Cerebellum (tissue), 4 donors: ENCODE measurements at places on chromosomes 2 and 18.

- DNase-seq: no peak
Observed at GRCh38 chr18:59359576-59359952, 499 bp upstream of the LMAN1 start.

DNA sequence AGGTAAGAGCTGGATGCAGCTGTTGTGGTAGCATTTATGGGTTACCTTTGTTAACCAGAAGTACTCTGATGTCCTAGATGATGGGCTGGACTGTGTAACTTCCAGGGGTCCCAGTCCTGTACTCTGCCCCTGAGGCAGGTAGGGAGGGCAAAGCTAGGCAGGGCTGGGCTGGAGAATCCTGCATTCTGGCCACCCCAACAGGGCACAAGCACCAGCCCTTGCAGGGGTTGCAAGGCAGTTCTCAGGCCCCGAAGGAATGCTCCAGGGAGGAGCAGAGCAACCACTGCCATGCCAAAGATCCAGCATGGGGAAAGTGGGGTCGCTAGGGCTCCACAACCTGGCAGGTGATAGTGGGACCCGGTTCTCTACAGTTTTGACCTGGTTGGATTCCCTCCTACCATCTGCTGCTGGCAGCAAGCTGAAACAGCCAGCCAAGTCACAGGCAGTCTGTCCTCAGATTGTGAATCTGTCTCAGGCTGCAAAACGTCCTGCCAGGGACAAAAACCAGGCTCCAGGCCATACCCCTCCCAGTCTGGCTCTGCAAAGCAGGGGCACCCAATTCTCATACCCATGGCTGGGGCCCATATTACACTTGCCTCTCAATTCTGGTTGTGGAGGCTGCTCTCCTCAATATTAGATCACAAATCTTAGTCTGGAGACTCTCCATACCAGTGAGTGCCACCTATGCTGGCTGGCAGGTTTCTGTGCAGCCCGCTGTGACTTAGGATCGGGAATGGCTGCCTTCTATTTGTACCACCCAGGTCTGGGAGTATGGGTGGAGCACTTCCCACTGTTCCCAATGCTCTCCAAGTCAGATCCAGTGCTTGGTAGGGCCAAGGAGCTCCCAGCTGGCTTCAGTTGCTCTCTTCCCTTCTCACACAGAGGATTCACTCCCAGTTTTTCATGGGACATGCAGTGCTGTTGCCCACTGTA, 61.1 kb downstream of the SMCHD1 start:
- DNase-seq: peak; percentile 68

DNA sequence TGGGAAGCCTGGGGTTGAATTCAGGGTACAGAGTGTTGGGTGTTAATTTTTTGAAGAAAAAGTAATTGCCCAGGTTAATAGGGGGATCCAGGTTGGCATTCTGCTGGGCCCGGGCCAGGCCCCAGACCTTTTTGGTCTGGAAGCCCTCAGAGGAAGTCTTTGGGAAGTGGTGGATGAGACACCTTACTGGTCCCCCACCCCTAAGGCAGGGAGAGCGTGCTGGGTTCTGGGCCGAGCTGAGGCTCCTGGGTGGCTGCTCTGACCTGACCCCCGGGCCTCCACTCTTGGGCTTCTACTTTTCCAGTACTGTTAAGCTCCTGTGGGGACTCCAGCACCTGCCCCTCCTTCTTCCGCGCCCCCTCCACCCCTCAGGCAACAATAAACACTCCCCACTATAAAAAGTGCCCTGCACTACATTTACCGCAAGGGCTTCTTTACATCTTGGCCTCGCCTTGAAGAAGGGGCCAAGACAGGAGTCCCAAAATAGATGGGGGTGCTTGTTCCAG, 753 bp upstream of the HOXD3 start:
- no peak for DNase-seq

DNA sequence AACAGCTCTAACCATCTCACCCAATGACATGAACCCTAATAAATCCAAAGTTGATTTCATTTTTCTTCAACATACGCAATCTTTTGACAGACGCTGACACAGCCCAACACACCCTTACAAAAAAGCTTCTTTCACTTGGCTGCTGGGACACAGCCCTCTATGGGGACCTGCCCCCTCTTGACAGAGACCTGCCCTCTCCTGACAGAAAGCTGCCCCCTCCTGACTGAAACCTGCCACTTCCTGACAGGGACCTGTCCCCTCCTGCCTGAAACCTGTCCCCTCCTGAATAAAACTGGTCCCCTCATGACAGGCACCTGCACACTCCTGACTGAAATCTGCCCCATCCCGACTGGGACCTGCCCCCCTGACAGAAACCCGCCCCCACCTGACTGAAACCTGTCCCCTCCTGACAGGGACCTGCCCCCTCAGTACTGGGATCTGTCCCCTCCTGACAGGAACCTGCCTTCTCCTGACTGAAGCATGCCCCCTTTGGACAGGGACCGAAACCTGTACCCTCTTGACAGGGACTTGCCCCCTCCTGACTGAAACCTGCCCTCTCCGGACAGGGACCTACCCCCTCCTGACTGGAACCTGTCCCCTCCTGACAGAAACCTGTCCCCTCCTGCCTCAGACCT, 87.9 kb downstream of the PXDN start:
- no peak for DNase-seq

GRCh38 chr2:51613-52012, 5.3 kb upstream of the FAM110C start:
- DNase-seq: no peak

- DNase-seq: no peak
Observed at GRCh38 chr18:21916594-21916993, 176.0 kb downstream of the MIB1 start.

- no peak for DNase-seq
Observed at GRCh38 chr2:118123561-118124232, 35.4 kb downstream of the INSIG2 start.

DNA sequence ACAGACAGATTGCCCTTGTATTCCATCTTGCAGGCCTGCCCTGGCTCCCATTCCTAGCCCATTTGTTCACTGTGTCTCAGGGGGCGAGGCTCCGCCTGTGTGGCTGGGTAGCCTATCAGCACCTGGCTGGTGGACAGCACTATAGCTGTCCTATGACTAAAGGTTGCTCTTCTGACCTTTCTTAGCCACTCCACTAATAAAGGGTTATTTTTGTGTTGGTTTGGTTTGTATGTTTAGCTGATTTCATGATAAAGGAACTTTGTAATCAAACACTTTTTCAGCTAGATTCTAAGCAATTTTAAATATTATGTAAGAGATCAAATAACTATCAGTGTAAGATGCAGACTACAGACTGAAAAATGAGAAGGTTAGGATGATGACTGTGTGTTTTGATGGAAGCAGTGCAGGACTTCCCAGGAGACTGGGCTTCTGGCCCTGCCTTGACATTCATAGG, 72.2 kb downstream of the CRIM1 start:
- no peak for DNase-seq

GRCh38 chr2:239959059-239959971, 65.8 kb downstream of the NDUFA10 start:
- no peak for DNase-seq

- no peak for DNase-seq
Observed at GRCh38 chr2:132859590-132859989, 189.6 kb upstream of the LYPD1 start.

- no peak for DNase-seq
Observed at GRCh38 chr2:219261024-219261855, 7.5 kb upstream of the TUBA4A start.

GRCh38 chr2:30266051-30266621, 34.8 kb downstream of the LBH start:
- DNase-seq: no peak

- DNase-seq: no peak
Observed at GRCh38 chr2:104698276-104698675, 155.6 kb upstream of the POU3F3 start.

- no peak for DNase-seq
Observed at GRCh38 chr2:177084607-177085006, 128.0 kb upstream of the HNRNPA3 start.

- no peak for DNase-seq
Observed at GRCh38 chr2:217206016-217206725, 346.3 kb upstream of the TNP1 start.

DNA sequence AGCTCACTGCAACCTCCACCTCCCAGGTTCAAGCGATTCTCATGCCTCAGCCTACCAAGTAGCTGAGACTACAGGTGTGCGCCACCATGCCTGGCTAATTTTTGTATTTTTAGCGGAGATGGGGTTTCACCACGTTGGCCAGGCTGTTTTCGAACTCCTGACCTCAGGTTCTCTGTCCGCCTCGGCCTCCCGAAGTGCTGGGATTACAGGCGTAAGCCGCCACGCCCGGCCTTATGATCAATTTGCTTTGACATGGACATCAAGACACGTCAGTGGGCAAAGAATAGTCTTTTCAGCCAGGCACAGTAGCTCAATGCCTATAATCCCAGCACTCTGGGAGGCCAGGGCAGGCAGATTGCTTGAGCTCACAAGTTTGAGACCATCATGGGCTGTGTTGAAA, 48.0 kb upstream of the CABYR start:
- DNase-seq: no peak

DNA sequence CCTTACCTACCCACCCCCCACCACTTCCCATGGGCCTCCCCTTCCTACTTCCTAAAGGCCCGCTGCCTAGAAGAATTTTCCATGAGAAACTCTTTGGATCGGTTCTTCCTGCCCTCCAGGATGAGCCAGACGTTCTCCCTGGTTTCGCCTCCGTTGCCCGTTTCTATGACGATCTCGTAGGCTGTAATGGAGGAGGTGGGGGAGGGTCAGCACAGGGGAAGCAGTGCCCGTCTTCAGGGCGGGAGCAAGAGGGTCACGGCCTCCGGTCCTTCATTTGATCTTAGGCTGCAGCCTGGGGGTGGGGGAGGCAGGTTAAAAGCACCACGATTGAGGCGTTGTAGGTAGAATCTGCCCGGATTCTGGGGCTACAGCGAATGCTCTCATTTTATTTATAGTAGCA, 172.0 kb downstream of the LOXHD1 start:
- no peak for DNase-seq

DNA sequence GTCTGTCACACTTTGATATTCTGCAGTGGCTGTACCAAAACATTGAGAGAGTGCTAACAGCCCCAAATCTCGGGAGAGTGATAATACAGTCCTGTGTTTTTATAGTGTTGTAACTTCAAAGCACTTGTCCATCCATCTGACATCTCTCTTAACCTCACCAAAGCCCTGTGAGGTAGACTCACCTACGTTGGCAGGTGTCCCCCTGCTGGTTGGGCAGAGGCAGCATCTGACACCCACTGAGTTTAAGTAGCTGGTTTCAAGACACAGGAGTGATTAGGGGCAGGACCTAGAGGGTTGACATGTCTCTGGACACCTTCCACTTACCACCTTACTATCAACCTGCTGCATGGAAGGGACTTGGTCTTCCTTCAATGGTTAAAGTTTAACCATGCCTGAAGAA, 22.9 kb downstream of the COLEC12 start:
- no peak for DNase-seq

GRCh38 chr2:60368456-60368855, 185.0 kb downstream of the BCL11A start:
- DNase-seq: no peak

- DNase-seq: no peak
Observed at GRCh38 chr2:71811157-71811556, 336.5 kb downstream of the CYP26B1 start.

GRCh38 chr2:33522576-33522975, 46.1 kb downstream of the RASGRP3 start:
- DNase-seq: no peak

- DNase-seq: no peak
Observed at GRCh38 chr2:121092095-121092494, 192.9 kb downstream of the TFCP2L1 start.

- DNase-seq: no peak
Observed at GRCh38 chr2:30288561-30288960, 57.2 kb downstream of the LBH start.

DNA sequence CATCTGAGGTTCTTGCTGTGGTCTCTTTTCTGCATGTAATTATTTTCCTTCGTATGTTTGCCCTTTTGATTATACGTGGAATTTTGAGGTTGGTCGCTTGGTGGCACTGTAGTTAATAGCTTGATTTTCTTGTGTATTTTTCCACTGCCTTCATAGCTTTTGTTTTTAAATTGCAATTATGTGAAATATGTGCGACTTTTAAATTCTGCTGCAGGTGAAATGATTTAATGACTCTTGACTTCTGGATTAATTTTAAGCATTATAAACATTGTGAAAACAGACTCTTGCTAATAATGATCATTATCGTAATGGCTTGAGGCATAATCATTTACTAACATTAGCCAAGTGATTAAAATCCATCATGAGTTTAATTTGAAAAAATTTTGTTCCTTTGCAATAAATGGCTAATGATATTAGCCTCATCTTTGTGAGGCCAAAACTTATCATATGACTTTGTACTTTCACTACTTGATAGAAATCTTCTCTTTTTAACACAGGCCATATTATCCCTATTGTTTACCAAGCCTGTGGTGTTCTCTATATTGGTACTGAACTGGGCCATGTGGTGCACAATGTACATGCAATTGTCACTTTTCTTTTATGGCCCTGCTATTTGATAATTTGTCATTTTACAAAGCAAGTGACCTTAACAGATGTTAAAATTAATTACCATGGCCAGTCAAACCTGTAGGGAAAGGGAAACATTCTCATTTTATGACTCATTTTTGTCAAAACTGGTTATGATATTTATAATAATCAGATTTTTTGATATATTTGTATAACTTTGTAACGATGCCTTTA, 62.8 kb upstream of the NEUROD1 start:
- peak; percentile 26 for DNase-seq

GRCh38 chr2:33136056-33136455, 189.3 kb downstream of the LTBP1 start:
- no peak for DNase-seq

GRCh38 chr18:32468147-32468845, 2.4 kb downstream of the GAREM1 start:
- no peak for DNase-seq

- no peak for DNase-seq
Observed at GRCh38 chr2:192628017-192628416, 433.3 kb upstream of the TMEFF2 start.

DNA sequence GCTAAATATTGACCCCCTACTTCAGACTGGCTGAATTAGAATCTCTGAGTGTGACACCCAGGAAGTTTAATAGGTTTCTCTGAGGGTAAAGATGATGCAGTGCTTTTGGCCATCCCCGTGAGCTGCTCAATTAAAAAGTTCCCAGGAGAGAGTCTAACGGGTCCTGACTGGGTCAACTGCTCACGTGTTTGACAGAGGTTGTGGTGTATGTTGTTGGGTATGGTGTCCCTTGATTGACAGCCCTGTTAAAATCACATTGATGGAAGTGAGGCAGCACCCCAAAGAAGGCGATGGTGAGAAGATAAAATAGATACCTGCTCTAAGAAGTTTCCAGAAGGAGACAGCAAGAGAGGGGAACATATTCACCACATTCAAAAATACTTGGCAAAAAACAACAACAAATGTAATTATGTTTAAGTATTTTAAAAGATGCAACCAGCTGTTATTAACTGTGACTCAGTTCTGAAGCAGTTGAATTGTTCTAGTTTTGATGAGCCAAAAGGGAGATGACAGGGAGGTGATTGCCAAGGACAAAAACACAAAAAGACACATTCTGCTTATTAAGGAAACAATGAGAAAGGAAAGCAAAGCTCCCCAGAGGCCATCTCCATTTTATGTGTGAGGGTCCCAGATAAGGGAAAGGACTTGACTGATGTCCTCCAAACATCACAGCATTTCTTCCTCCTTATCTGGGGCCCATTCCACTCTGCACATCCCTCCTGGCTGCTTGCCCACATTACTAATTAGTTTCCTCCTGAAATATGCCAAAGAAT, 11.5 kb upstream of the GMCL1 start:
- DNase-seq: no peak
